ENCODE measurements at places on chromosomes 4 and X.

GRCh38 chr4:189147005-189147929 lies 793.4 kb upstream of the FRG1 start:
- DNase-seq, result no peak

- peak; percentile 91 for DNase-seq
These were observed 11.9 kb downstream of the G6PD start for GRCh38 chrX:154534526-154535322.

GRCh38 chr4:189083769-189084168 lies 856.9 kb upstream of the FRG1 start:
- DNase-seq, result no peak

DNA sequence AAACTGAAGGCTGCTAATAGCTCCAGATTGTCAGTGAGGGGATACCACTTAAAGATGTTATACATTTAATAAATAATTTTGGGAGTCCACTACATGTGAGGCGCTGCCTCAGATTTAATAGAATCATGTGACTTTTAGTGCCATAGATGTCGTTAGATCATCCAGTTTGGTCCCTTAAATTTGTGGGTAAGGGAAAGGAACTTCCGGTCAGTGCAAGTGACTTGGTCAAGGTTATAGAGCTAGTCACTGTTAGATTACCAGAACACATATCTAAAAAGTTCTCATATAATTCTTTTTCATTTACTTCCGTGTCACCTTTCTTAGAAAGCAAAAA lies 529 bp upstream of the UBA6 start:
- DNase-seq, result no peak

GRCh38 chrX:107827852-107828251 lies 2.2 kb downstream of the MID2 start:
- no peak for DNase-seq

DNA sequence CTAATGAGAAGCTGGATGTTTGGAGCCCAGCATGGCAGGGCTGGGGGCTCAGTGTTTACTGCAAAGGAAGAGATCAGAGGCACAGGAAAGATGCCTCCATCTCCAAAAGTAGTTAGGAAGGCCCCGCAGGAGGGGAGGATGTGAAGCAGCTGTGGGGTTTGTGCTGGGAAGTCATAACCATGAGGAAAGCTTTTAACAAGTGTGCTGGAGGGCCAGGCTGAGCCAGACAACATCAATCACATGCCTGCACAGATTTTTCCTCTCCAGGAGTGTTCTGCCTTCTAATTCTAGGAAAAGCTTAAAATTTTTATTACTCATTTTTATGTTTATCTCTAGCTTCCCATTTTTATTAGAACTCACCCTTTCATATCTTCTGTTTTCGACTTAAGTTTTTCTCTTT lies 65.4 kb downstream of the GPR82 start:
- DNase-seq, result no peak

- no peak for DNase-seq
These were observed 10.3 kb downstream of the FHDC1 start for GRCh38 chr4:152946446-152946845.

- no peak for DNase-seq
These were observed 123.0 kb upstream of the TET2 start for GRCh38 chr4:105023668-105024055.

- no peak for DNase-seq
These were observed 64.4 kb downstream of the CXCL13 start for GRCh38 chr4:77669946-77670590.

GRCh38 chr4:83114576-83114975 lies at the start of gene PLAC8:
Gene PLAC8, minus strand, starts transcription at chr4:83114729. Its CDS starts 6,808 bp downstream, at chr4:83107921.
- peak; percentile 15 for DNase-seq

- DNase-seq, result no peak
These were observed 54.3 kb downstream of the LRBA start for GRCh38 chr4:150960818-150961217.

GRCh38 chr4:133323670-133324069 lies 174.6 kb downstream of the PCDH10 start:
- no peak for DNase-seq

DNA sequence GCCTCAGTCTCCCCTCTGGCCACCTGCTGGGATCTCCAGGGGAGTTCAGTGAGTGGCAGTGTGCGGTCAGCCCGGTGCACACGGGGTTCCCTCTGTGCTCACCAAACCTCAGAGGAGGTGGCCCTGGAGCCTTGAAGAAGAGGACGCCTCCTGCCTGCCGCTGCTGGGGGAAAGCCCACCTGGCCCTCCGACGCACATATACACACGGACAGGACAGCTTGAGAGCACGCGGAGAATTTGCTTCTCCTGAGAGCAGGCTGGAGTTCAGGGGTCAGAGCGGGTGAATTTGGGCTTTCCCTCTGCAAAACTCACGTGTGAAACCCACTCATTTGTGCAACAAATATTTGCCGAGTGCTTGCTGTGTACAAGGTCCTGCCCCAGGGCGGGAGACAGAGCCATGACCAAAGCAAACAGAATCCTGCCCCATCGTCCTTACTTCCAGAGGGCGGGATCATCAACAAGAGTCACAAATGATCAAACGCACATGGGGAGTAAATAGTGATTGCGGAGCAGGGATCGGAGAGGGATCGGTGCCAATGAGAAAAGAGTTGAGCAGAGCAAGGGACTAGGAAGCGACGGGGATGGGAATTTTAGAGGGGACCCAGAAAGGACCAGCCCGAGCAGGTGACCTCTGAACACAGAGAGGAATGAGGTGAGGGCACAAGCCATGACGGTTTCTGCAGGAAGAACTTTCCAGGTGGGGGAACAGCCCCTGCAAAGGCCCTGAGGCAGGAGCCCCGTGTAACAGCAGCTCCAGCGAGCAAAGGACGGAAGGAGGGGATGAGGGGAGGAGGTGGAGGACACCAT lies 17.6 kb downstream of the BLOC1S4 start:
- DNase-seq, result no peak

DNA sequence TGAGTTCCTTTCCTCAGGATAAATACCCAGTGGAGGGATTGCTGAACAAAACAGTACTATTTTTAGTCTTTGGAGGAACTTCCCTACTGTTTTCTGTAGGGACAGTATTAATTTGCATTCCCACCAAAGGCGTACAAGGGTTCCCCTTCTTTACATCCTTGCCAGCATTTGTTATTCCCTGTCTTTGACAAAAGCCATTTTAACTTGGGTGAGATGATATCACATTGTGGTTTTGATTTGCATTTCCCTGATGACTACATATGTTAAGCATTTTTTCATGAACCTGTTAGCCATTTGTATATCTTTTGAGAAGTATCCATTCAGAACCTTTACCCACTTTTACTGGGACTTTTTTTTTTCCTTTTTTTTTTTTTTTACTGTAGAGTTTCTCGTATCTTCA lies 126.2 kb upstream of the ANXA10 start:
- no peak for DNase-seq

GRCh38 chr4:85946821-85947220 lies 413.0 kb downstream of the MAPK10 start:
- no peak for DNase-seq

DNA sequence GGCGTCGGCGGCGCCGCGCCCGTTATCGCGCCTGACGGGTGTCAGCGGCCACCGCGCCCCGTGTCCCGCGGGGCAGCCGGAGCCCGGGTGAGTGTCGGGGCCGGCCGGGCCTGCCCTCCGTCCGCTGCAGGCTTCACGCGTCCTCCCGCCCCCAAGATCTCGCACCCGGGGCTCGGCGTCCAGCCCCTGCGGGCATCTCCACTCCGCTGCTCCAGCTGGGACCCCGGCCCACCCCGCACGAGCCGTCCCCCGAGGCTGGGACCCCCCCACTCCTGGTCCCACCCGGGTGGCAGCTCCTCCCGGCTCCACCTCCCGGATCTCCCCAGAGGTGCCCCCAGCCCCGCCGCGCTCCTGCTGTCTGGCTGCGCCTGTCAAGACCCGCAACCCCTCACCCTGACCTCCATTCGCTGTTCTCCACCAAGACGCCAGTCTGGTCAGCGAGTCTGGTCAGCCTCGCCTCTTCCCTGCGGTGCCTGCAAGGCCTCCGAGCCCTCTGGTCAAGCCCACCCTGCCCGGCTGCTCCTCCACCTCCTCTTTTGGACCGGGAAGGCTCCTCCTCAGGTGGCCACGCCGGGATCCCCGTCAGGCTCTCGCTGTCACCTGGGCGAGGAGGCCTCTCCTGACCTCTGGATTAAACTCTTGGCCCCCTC lies 66.0 kb upstream of the NKX1-1 start:
- DNase-seq, result no peak

GRCh38 chr4:105808750-105809041 lies 86.6 kb upstream of the NPNT start:
- no peak for DNase-seq

DNA sequence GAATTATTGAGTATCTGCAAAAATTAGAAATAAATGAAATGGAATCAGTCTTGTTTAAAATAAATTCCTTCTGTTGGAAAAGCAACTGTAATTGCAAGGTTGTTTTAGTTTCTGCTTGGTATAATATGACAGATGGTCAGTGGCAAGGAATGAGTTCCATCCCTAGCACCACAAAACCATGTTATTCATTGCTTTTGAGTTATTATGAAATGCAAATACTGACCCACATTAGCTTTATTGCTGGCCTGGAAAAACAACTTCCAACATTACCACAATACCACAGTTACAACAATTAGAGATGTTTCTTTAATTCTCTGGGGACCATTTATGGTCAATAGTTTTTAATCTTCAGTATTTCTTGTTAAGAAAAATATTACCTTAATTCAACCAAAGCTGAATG lies 194.4 kb downstream of the TMA16 start:
- DNase-seq, result no peak

DNA sequence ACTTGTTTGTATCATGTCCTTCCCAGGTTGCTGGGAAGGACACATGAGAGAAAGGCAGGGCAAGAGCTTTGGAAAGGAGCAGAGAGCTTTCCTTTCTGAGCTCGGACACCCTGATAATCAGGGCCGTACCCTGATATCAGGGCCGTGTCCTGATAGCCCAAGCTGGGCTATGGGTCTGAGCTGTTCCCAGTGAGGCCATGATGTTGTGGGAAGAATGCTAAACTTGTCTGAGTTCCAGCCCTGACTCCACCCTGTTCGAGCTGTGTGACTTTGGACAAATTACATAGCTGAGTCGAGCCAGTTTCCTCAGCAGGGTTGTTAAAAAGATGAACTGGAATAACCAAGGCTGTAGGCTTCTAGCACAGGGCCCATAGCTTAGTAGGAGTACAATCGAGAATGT lies 3.3 kb upstream of the CXCR3 start:
- DNase-seq, result no peak

DNA sequence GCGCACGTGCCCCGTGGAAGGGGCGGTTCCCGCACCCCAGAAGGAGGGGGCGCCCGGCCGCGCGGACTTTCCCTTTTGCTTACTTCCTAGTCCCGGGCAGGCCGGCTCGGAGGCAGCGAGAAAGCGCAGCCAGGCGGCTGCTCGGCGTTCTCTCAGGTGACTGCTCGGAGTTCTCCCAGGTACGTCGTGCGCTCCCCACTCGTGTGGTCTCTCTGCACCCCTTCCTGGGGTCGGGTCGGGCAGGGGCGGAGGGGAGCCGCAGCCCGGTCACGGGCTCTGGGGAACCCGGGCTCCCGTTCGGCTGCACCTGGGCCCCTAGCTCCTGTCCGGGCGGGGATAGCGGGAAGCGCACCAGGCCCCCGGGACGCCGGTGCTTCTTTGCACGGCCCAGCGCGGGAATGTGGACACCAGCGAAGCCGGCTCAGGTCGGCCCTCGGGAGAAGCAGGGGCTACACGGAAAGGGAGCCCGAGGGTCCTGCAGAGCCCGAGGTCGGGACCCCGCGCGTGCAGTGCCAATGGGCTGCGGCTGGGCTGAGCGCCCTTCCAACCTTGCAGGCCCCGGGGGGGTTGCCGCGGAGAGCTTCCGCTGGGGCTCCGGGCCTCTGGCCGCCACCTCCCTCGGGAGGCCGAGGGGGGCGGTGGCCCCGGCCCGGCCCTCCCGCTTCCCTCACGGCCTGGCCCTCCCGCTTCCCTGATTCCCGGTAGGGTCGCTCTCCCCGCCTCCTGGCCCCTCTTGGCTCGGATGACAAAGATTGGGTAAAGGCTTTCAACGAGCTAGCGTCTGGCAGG lies at the start of gene TLR2:
TSS of gene TLR2 (plus strand) at position 99 of the 789 bp plus-strand sequence. CDS start 18,628 bp downstream, outside the sequence.
- peak; percentile 55 for DNase-seq

GRCh38 chr4:121950680-121951520 lies 960 bp downstream of the TRPC3 start:
- DNase-seq, result peak; percentile 8

GRCh38 chrX:65999029-65999562 lies 40.8 kb downstream of the VSIG4 start:
- DNase-seq, result no peak

DNA sequence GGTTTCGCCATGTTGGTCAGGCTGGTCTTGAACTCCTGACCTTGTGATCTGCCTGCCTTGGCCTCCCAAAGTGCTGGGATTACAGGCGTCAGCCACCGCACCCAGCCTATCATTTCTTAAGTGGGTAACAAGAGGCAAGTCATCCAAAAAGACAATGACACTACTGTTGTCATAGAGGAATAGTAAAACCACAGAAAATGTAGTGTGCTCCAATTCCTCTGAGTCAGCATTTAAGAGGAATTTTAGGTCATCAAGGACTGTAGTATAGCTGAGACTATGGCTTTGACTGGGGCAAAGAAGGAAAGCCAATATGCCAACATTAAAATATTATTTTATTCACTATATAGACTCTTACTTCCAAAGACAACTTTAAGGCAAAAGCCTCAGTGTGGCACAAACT lies 48.4 kb downstream of the ATP8A1 start:
- DNase-seq, result no peak

DNA sequence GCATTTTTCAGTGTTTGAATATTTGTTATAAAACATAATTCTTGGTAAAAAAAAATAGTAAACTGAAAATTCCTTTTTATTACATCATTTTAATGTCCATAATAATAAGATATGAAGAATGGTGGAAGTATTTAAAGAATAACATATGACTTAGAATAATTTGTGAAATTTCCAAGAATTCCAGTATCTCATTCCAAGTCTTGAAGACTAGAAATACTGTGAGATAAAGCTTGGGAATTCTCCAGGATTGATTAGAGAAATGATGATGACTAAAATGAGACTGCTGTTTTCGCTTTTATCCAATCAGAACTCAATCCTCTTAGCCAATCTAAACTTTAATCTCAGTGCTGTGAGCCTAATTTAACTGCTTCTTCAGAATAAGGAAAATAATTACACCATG lies 184.2 kb upstream of the HCCS start:
- DNase-seq, result no peak

GRCh38 chr4:67087897-67088296 lies 457.4 kb downstream of the CENPC start:
- DNase-seq, result peak; percentile 1

- DNase-seq, result no peak
These were observed 63.4 kb upstream of the MAGEB2 start for GRCh38 chrX:30151964-30152363.

DNA sequence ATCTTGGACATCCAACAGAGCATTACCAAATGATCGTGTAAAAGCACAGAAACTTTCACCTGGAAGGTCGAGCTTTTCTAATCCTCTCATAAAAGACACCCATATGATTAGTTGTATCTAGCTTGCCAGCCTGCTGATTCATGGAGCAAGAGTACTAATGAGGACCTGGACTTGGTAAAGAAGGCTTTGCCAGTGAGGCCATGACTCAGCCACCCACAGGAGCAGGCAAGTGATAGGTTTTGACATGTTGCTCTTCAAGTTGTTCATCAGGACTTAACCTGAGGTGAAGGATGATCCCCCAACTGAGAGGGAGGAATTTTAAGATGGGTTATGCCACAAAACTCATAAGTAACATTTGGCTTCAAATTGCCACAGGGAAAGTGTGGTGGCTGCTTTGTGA lies 24.7 kb upstream of the EPGN start:
- DNase-seq, result no peak

Data from T-helper 9 cell (primary cell).